ENCODE measurements at places on chromosomes 1 and 21. TPM values are rescaled to one million over a fixed set of nuclear protein-coding genes. Genes with fewer than 3 reads are reported as not detected.

The FALEC gene
- total RNA-seq: not detected

DNA sequence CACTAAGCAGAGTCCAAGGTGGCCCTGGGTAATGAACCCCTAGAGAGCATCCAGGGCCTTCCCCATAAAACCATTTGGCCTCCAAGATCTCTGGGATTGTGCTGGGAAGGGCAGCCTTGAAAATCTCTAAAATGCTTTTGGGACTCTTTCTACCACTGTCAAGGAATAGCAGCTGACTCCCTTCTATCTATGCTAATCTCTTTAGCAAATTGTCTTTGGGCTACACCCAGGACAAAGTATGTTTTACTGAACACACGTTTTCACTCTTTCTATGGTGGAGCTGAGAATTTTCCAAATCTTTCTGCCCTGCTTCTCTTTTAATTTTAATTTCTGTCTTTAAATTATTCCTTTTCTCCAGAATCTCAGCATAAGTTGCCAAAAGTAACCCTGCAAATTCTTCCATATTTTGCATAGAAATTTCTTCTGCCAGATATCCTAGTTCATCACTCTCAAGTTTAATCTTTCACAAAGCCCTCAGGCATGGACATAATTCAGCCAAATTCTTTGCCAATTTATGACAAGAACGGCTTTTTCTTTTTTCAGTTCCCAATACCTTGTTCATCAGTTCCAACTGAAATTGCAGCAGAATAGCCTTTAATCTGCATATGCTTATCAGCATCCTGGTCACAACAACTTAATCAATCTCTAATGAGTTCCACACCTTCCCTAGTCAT, 687.0 kb upstream of the ADGRL4 start:
- H3K4me1 ChIP-seq: peaks cover 3% of the 10 kb centered on the region
- H3K27me3 ChIP-seq: no peaks in the 10 kb centered on the region
- no peaks in the 10 kb centered on the region for H3K36me3 ChIP-seq
- H3K4me3 ChIP-seq: no peak overlapping the region
- no peak overlapping the region for H3K27ac ChIP-seq
- peak; percentile 37 for DNase-seq

GRCh38 chr1:30101487-30102227, 621.7 kb downstream of the MATN1 start:
- no peaks in the 10 kb centered on the region for H3K36me3 ChIP-seq
- DNase-seq: no peak
- no peak overlapping the region for H3K4me3 ChIP-seq
- H3K27ac ChIP-seq: no peak overlapping the region
- H3K27me3 ChIP-seq: no peaks in the 10 kb centered on the region

GRCh38 chr1:232471250-232471649, 158.7 kb downstream of the SIPA1L2 start:
- no peaks in the 10 kb centered on the region for H3K27me3 ChIP-seq
- peaks cover 9% of the 10 kb centered on the region for H3K36me3 ChIP-seq
- DNase-seq: no peak
- no peak overlapping the region for H3K4me3 ChIP-seq

The HSPB7 gene
- 34.2 TPM for total RNA-seq

DNA sequence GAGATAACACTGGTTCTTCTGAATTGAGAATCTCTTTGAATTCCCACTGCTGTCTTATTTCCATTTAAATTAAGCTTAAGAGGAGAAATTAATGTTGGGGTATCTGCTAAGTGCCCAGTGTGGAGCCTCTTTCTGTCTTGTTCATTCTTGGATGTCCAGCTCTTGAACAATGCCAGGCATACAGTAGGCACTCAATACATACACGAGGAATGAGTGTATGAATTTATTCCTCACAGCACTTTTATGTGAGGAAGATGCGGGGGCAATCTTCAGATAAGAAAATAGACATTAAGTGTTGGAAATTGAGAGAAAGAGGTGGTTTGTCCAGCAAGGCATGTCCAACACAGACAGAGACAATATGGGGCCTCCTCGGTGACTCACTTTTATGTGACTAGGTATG, 11.8 kb upstream of the ATF3 start:
- no peak overlapping the region for H3K27ac ChIP-seq
- H3K36me3 ChIP-seq: no peaks in the 10 kb centered on the region
- H3K27me3 ChIP-seq: peaks cover 16% of the 10 kb centered on the region
- DNase-seq: no peak
- no peak overlapping the region for H3K4me3 ChIP-seq
- H3K4me1 ChIP-seq: no peaks in the 10 kb centered on the region

- H3K27me3 ChIP-seq: no peaks in the 10 kb centered on the region
- no peaks in the 10 kb centered on the region for H3K4me1 ChIP-seq
- H3K4me3 ChIP-seq: no peak overlapping the region
- no peak for DNase-seq
- no peaks in the 10 kb centered on the region for H3K36me3 ChIP-seq
- no peak overlapping the region for H3K27ac ChIP-seq
These were observed 16.3 kb downstream of the BATF3 start for GRCh38 chr1:212683357-212683722.

DNA sequence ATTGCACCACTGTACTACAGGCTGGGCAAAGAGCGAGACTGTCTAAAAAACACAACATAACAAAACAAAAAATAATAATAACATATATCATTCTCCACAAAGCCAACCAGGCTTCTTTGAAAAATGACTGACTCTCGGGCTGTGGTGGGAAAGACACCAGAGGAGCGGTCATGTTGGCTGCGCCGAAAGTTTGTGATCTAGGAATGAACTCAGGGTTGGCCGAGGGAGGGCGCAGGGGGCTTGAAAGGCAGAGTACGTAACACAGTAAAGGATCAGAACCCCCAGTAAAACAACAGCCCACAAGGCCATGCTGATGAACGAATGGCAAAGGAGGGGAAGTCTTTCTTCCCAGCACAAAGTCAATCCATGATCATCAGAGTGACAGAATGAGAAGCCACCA, 4.7 kb downstream of the SLC35E2B start:
- no peak overlapping the region for H3K4me3 ChIP-seq
- no peak for DNase-seq
- H3K27me3 ChIP-seq: no peaks in the 10 kb centered on the region
- peaks cover 7% of the 10 kb centered on the region for H3K36me3 ChIP-seq
- H3K27ac ChIP-seq: peak overlapping the region; percentile 15

DNA sequence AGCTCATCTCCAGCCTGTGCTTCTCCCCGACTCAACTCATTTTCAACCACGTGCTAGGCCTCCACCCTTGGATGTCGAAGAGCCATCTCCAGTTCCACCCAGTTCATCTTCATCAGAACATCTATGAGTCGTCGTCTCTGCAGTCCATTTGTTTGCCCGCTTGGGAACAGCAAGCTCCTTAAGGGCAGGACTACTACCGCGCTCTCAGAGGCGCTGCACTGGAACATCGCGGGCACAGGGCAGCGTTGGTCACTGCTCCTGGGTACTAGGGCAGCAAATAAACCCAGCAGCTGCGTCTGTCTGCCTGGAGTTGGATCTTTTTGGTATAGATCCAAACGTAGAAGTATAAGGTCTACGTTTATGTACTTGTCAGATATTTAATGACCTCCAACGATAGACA, 478 bp upstream of the PRDM2 start:
- H3K4me3 ChIP-seq: peak overlapping the region; percentile 72
- no peaks in the 10 kb centered on the region for H3K36me3 ChIP-seq
- DNase-seq: no peak
- H3K27ac ChIP-seq: peak overlapping the region; percentile 89
- no peaks in the 10 kb centered on the region for H3K27me3 ChIP-seq

- no peak overlapping the region for H3K4me3 ChIP-seq
- no peaks in the 10 kb centered on the region for H3K27me3 ChIP-seq
- no peaks in the 10 kb centered on the region for H3K4me1 ChIP-seq
- H3K27ac ChIP-seq: no peak overlapping the region
- H3K36me3 ChIP-seq: no peaks in the 10 kb centered on the region
These were observed 55.6 kb downstream of the TNR start for GRCh38 chr1:175687622-175688415.

- no peaks in the 10 kb centered on the region for H3K4me1 ChIP-seq
- no peaks in the 10 kb centered on the region for H3K36me3 ChIP-seq
- no peak overlapping the region for H3K27ac ChIP-seq
- H3K4me3 ChIP-seq: no peak overlapping the region
- no peaks in the 10 kb centered on the region for H3K27me3 ChIP-seq
These were observed 99.3 kb downstream of the FMN2 start for GRCh38 chr1:240190881-240191401.

Measured in lung (tissue), 17 donors.